ENCODE measurements at places on chromosomes 7 and 10.
A peak's percentile ranks its signal among the peaks of the same experiment; 100 is the strongest.

DNA sequence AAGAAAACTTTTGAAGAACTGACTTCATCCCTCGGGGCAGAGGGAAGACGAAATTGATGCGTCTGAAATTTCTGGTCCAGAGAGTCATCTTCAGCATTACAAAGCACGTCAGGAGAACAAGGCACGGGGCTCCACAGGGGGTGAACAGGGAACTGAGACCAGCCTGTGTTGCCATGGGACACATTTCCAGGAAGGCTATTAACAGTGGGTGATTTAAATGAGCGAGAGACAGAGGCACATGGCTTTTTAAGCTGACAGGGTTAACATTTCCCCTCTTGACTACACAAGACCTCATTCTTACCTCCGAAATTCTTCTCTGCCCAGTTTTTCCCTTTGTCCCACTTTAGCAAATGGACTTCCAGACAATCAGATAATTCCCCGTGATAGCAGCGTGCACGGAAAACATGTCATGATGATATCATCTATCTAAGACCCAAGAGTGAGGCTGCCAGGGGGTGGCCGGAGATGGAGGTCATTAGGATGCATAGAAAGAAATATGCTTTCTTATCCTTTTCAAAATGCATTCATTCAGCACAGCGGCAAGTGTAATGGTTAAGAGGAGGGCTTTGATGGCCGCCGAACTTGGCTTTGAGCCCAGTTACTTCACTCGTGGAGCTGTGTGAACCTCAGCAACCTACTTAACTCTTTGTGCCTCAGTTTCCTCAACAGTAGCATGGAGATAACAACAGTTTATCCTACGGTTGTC is 248.0 kb downstream of the PRPF18 start:
- no peak for DNase-seq

GRCh38 chr7:98251231-98251600 is 816 bp downstream of the TECPR1 start:
- DNase-seq: no peak

DNA sequence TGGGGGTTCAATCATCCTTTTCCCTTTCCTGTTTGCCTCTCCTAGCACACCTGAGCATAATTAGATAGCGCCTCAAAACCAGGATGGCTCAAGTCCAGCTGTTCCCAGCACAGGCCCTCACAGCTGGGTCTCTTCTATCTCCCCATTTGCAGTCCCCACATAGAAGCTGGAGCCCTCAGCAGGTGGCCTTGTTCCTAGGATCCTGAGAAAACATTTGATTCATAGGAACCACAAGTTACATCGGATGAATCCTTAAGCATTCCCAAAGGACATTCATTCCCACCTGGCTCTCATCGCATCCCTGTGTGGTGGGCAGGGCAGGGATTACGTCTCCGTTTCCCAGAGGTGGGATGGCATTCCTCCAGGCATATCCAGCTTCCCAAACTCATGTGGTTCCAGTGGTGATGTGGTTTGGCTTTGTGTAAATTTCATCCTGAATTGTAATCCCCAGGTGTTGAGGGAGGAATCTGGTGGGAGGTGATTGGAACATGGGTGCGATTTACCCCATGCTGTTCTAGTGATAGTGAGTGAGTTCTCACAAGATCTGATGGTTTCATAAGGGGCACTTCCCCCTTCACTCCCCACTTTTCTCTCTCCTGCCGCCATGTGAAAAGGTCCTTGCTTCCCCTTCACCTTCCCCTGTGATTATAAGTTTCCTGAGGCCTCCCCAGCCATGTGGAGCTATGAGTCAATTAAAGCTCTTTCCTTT is 49.8 kb upstream of the LEP start:
- no peak for DNase-seq

- DNase-seq: no peak
Measured at GRCh38 chr7:147251751-147252325, 1135.2 kb downstream of the CNTNAP2 start.

GRCh38 chr10:98208925-98209324 is 59.1 kb downstream of the LOXL4 start:
- no peak for DNase-seq

GRCh38 chr10:28445516-28445915 is 87.4 kb upstream of the WAC start:
- DNase-seq: no peak

GRCh38 chr7:19143881-19144574 is 1.2 kb downstream of the FERD3L start:
- no peak for DNase-seq

DNA sequence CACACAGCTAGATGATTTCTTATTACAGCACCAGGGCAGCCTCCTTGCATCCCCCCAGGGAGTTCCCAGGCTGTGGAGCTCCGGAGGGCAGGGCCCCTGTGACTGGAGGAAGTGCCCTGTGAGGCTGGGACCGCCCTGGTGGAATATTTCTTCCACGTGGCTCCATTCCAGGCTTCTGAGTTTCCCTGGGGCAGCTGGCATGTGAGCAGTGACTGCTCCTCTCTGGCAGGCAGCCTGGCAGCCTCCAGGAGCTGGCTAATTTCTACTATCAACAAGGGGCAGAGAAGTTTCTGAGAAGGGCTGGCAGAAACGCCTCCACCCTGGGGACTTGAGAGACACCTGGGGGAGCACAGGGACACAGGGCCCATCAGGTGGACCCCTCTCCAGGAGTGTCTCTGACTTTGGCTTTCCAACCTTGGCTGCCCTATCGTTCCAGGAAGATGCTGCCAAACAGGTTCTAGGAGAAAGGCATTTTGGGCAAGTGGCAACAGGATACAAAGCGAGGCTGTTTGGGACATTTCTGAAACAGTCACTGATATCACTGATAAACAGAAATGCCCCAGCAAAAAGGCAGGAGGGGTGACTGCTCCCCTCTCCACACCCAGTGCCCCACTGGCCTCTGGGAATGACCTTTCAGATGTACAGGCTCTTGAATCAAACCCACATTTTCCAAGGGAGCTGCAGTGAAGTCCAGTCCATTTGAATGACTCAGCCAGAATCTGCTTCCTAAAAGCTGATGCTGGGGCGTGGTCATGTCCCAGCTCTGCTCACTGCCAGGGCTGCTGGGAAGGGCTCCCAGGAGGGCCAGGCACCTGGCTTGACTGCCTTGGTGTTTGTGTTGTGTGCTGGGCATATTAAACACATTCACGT is 16.1 kb downstream of the MYOF start:
- DNase-seq: no peak

DNA sequence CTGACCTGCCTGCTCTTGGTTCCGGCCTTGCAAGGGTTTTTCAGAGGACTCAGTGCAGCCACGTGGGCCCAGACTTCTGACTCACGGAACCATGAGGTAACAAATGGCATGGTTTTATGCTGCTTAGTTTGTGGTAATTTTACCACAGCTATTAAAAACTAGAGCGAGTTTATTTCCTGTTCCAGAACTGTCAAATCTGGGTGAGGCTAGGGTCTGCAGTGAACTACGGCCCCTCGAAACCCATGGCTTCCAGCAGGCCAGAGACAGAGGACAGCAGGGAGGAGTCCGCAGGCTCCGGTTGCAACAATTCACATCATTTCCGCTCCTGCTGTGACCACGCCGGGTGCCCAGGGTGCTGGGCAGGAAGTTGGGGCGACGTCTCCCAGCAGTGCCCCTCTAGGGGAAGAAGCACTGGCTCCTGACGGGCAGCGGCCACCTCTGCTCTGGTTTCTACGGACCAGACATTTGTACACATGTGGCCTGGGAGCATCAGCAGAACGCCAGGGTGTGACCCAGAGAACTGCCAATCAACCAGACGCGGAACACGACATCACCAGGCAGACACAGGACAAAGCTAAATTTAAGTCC is 74.8 kb downstream of the ADARB2 start:
- DNase-seq: no peak

DNA sequence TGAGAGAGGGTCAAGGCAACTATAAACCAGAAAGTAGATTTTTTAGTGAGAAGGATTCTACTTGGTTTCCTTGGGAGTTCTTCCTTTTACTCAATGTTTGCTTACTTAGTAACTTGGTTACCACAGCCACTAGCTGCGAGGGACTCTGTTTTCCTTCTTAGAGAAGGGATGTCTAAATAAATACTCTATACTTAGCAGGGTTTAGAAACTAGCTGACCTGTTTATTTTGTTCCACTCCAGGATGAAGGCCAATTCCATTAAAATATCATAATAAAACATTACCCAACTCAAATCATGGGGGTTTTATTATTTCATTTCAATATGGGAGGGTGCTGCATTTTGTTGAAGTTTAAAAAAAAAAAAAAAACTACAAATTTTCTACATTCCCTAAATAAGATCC is 87.3 kb downstream of the PPP1R3A start:
- DNase-seq: no peak

DNA sequence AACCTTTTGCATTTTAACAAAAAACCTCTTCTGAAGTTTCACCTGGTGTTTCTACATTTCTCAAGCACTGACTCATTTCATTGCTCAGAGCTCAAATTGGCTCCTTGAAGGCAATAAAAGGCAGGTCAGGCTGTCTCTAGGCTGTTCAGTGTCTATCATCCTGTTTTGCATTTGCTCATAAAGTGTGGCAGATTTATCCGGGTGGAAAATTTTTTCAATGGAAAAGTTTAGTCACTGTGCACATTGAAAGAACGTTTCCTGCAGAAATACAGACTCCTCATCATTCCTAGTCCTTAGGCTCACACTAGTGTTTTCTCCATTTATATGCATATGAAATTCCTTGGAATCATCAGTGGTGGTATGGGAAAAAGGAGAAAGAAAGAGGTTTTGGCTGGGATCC is 114.2 kb upstream of the DGKB start:
- no peak for DNase-seq

GRCh38 chr7:8121243-8121642 is 140.7 kb downstream of the ICA1 start:
- DNase-seq: no peak

DNA sequence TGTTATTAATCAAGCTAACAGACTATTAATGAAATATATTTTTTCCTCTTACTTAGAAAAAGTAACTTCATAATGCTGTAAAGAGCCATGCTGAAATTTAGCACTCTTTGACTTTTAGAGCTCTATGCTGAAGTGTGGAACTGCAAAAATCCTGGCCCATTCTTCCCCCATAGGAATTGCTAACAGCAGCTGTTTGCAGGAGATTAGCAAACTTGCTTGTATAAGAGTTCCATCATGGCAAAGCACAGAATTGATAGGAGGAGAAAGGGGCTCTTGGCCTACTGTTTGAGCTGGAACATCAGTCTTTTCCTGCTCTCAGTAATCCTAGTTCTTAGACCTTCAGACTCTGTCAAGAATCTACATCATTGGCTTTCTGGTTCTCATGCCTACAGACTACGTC is 18.3 kb upstream of the GNAT3 start:
- DNase-seq: no peak

GRCh38 chr7:2082139-2082998 is 150.4 kb downstream of the MAD1L1 start:
- peak; percentile 68 for DNase-seq

- DNase-seq: peak; percentile 77
Measured at GRCh38 chr7:4791738-4792536, 16.5 kb downstream of the AP5Z1 start.

GRCh38 chr7:25459057-25459456 is 230.8 kb upstream of the NPVF start:
- DNase-seq: no peak

DNA sequence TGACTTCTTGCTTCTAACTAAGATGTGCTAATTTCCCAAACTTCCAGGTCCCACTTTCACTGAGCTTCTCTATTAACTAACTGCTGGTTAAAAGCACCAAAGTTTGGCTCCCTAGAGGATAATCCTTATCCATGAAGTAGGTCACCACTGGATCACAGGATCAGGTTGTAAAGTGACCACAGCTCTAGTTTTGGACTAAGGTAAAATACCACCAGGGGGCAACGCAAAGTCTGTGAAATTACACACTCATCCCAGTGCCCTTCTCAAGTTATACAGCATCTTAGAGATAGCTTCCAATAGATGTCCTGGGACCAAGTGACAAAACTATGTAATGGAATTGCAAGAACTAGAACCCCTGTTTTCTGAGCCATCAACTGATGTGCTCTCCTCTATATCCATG is 116.4 kb upstream of the ASAH2 start:
- DNase-seq: no peak

DNA sequence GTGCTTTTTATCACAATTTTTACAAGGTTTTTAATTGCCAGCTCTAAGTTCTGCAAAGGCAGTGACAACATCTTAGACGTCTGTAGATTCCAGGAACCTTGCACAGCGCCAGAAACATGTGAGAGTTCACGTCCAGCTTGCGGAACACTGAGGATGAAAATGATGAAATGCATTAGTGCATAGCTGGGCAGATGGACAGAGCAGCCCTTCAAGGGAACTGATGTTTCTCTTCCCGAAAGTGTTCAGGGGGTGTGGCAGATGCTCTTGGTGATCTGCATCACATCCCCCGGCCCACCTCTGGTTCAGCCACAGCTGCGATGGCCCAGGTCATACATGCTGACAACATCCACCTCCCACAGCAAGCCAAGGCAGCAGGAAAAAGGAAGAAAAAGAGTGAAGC is 40.9 kb downstream of the ITIH5 start:
- DNase-seq: no peak

DNA sequence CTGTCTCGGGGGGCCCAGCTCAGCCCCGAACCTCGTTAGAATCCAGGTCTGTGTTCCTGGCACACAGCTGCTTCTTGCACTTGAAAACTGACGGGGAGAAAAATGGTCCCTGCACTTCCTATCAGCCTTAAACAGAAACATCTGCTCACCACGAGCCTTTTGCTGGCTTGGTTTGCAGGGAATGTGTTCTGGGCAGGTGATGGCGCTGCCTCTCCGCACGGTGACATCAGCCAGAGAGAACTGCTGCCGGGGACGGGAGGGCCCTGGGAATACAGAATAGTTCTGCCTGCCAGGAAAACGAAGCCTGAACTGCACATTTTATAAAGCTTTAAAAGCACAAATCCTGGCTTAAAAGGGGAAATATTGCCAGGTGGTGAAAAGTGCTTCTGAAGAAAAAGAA is 622.5 kb downstream of the TYW1 start:
- DNase-seq: no peak

- no peak for DNase-seq
Measured at GRCh38 chr10:127092916-127093315, 103.5 kb downstream of the INSYN2A start.

- peak; percentile 20 for DNase-seq
Measured at GRCh38 chr10:78952686-78953085, 116.1 kb upstream of the ZMIZ1 start.

DNA sequence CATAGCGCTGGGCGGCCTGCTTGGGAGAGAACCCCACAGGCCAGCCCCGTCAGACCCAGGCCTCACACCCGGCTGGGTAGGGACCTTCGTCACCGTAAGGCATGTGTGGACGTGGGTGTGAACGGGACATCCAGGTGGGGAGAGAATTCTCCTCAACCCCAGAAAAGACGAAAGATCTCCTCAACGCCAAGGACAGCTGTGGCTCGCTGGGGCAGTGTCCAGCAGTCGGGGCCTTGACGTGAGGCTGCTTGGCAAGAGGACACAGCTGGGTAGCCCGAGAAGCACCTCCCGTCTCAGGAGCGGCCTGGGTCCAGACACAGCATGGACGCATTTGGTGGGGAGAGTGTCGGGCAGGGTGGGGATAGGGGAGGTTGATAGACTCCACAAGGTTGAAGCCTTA is 1.2 kb upstream of the SLIT1 start:
- no peak for DNase-seq

DNA sequence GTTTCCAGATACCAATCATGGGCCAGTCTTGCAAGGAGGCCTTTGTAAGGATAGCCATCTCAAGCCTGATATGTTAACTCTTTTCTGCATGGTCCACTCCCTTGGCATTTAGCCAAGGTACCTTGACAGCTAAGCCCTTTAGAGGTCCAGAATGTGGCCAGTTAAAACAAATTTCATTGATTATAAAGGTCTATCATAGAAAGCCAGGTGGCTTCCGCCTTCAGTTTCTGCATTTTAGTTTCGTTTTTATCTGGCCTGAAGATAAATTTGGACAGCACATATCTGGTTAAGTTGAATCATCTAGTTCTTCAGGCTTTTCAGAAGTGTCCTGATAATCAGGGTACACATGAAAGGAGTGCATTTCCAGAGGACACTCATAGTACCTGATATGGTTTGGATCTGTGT is 30.7 kb downstream of the ANKIB1 start:
- no peak for DNase-seq

All from posterior cingulate gyrus (tissue), 11 donors.